ENCODE measurements at places on chromosomes 3 and 15.

- no peak for DNase-seq
Observed at GRCh38 chr3:49238274-49239127, 38.5 kb downstream of the C3orf62 start.

DNA sequence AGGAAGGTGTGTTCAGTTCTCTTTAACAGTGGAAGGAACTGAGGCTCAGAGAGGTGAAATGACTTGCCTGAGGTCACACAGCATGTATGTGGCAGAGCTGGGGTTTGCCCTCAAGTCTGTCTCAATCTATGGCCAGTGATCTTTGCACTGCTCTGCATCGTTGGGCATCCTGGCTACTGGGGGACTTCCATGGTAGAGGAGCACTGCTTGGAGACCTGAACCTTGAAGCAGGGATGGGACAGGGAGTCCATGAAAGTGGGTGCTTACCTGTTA lies 2.0 kb downstream of the CORO2B start:
- DNase-seq: no peak

GRCh38 chr15:76338486-76339304 lies 2.1 kb downstream of the ISL2 start:
- no peak for DNase-seq

DNA sequence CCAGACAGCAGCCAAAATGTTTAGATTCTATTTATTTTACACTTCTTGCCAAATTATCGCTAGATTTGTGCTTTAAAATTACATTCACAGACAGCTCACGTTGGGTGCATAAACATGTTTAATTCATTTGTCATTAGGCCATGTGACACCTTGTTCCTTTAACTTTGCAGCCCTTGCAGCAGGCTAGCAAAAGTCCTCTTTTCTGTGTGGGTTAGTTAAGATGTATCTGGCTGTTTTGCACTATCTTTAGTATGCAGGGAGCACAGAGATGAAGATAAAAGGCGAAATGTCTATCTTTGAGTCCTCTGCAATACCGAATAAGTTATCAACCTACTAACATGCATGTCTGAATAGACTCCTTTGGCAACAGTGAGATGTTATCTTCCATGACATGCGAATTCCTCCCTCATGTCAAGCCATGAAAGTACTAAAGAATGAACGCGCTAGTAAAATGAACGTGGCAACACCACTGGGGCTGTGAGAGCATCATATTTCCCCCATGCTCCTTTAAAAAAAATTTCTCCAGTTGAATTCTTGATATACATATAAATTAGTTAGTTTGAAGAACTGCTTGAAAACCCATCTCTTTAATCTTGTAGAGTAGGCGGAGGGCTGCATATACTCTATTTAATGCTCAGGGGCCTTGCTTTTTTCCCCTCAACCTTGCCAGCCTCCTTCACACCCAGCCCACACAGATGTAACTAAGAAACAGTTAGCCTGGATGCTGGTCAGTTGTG lies 620.4 kb upstream of the NR2F2 start:
- DNase-seq: no peak

DNA sequence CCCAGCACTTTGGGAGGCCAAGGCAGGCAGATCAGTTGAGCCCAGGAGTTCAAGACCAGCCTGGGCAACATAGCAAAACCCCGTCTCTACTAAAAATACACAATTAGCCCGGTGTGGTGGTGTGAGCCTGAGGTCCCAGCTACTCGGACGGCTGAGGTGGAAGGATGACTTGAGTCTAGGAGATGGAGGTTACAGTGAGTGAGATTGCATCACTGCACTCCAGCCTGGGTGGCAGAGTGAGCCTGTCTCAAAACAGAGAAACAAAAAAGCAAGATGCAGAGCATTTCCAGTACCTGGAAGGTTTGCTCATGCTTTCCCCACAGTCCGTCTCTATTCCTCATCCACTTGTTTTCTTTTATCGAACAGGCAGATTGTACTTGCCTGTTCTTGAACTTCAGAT lies 3.8 kb upstream of the PDIA5 start:
- DNase-seq: no peak

- DNase-seq: no peak
Observed at GRCh38 chr15:96321639-96322535, 8.6 kb upstream of the NR2F2 start.

GRCh38 chr3:35562141-35562540 lies 77.2 kb upstream of the ARPP21 start:
- DNase-seq: no peak

GRCh38 chr3:72042397-72043203 lies 257.7 kb upstream of the PROK2 start:
- no peak for DNase-seq

DNA sequence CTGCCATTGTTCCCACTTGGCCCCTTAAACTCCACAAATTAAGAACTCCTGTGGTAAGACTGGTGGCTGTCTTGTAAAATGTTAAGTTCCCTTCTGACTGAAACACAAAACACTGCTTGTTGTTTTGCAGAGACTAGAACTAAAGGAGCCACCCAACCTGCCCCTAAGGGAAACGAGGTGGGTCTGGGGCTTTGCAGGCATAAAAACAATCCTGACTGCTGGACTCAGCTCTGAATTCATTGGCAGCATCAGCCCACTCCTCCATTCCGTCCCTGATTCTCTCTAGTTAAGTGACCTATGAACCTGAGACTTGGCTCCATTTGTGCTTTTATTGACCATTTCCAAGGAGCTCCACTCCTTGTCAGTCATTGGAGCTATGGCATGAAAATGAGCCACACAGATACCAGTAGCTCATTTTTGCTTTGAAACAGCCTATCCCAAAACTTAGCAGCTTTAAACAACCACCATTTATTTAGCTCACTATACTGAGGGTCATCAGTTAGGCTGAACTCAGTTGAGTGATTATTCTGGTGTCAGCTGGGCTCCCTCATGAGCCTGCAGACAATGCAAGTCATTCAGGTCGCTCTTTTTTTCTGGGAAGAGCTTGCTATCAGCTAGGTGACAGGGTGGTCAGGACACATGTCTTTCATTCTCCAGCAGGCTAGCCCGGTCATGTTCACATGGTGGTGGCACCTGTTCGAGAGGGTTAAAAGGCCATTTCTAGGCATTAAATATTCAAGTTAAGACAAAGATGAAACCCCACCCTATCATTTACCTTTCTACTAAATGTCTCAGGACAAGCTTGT lies 175.1 kb upstream of the CTNNB1 start:
- no peak for DNase-seq

GRCh38 chr3:124034016-124034843 lies 42.3 kb upstream of the ROPN1 start:
- DNase-seq: no peak

- no peak for DNase-seq
Observed at GRCh38 chr3:102454181-102454580, 19.4 kb downstream of the ZPLD1 start.

All from NCI-H2081 treated with DMSO at 0.1 percent for 48 hours (cell line).